T-helper 1 cell (primary cell): ENCODE measurements at places on chromosomes 7 and 10.
A peak's percentile ranks its signal among the peaks of the same experiment; 100 is the strongest.

DNA sequence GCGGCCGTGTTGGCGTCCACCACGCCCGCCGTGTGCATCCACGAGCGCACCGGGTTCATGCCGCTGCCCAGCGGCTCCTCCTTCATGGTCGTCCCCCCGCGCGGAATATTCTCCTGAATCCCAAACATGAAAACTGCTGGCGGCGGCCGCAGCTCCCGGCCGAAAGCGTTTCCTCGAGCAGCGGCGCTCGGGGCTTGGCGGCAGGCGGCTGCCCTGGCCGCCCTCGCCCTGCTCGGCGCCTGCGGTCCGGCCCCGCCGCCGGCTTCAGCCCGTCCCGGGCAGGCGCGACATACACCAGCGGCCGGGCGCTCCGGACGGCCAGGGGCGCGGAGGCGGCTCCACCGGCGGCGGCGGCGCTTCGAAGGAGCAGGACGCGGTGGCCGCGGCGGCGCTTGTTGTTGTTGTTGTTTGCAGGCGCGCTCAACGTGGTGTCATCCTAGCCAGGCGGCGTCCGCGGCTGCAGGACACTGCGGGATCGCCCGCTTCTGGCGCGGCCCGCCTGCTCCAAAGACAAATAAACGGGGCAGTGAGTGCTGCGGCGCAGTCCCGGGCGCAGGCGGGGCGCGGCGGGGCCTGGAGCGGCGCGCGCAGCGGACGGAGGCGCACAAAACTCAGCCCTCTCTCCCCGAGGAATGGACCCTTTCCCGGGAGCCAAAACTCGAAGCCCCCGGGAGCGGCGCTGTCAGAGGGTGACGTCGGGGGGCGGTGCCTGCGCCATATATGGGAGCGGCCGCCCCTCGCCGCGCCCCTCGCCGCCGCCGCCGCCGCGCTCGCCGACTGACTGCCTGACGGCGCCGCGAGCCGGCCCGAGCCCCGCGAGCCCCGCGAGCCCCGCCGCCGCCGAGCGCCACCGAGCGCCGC, at the start of gene EBF3:
Gene EBF3, minus strand, starts transcription at position 634 of the 861 bp plus-strand sequence. Its CDS starts 506 bp downstream, at position 128.
- no peak for DNase-seq

- DNase-seq, result no peak
These were observed 7.1 kb downstream of the CABCOCO1 start for GRCh38 chr10:61669849-61670248.

GRCh38 chr10:49161411-49161997, 26.7 kb downstream of the TMEM273 start:
- no peak for DNase-seq

DNA sequence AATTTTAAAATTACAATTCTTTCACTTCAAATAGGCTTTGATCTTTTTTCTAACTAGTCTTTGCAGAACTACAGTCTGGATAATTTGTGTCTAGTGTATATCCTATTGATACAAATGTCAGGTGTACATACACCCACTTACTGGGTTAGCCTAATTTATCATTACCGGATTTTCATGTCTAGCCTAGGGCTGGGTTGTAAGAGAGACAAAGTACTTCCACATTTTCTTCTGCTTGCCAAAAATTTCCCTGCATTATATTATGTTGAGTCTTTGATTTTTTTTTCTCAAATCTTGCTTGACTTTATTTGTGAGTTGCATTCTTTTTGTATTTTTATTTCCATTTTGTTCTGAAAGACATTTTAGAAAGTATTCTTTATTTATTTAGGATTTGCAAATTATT, 284.8 kb upstream of the FZD8 start:
- no peak for DNase-seq

GRCh38 chr7:103573479-103574058, 127.6 kb upstream of the SLC26A5 start:
- no peak for DNase-seq

DNA sequence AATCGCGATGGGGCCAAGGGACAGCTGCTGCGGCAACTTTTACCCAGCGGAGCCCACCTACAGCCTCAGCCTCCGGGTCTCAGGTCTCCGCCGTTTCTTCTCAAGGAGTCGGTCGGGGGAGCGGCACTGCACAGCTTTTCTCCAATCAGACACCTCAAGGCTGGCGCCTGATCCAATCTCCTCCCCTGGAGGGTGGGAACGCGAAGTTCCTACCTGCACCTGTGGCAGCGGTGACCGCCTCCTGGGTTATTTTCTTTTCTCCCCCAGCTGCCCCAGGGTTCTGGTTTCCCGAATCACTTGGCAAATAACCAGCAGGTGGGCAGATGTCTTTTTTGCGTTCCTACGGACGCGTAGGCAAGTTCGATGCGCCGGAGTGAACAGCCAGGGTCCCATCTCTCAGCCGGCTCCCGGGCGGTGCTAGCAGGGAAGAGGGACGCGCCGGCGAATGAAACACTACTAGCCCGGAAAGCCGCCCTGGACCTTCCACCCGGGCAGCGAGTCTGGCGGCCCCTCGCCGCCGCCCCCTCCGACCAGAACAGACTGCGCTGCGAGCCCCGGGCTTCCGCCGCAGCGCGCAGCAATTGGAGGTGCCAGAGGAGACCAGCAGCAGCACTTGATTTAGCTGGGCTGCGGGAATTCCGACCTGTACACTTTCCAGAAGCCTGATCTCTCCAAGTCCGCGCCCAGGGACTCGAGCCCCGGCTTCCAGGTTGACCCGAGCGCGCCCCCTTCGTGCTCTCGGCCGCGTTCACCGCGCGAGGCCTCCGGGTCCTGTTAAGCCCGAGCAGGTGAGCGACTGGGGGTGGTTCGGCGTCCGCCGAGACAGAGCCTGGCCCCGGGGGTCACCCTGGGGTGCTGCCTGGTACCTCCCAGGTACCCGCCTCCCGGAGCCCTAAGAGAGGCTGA, at the start of gene PRR15:
Gene PRR15, plus strand, starts transcription at position 246 of the 906 bp plus-strand sequence. CDS start 2,495 bp downstream, outside the sequence.
- DNase-seq, result peak; percentile 15

GRCh38 chr7:152886579-152887117, 127.1 kb downstream of the ACTR3B start:
- no peak for DNase-seq

- no peak for DNase-seq
These were observed 4.1 kb downstream of the FHIP2A start for GRCh38 chr10:114825513-114826253.

GRCh38 chr10:69337296-69338132, 59.2 kb downstream of the HK1 start:
- no peak for DNase-seq

- DNase-seq, result no peak
These were observed 2.6 kb downstream of the MET start for GRCh38 chr7:116674508-116675173.

- no peak for DNase-seq
These were observed 545.5 kb downstream of the TCERG1L start for GRCh38 chr10:130766071-130766470.

- DNase-seq, result no peak
These were observed 31.1 kb upstream of the FBXW4 start for GRCh38 chr10:101726115-101726387.
